Stimulated activated CD8-positive, alpha-beta memory T cell treated with anti-CD3 and anti-CD28 coated beads, Interleukin-4, amount 100 ng/mL, for 48 hours (primary cell): ENCODE measurements at places on chromosomes 2 and 18.

DNA sequence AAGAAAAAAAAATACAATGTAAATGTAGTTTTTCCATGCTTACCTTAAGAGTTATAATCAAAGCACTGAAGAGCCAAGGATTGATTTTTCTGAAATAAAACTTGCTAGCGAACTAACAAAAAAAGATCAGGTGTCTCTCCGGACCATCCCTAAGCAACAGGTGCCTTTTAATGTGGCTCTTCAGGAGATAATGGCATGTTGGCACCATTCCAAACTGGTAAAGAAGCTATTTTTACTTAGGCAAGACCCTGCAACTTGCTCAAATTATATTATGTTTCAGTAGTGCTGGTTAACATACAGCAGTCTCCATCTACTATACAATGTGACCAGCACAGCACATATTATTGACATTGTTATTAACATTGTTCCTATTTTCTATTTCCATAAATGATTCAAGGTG is 2.3 kb upstream of the GCC2 start:
- DNase-seq: no peak

- no peak for DNase-seq
These were observed 531.6 kb upstream of the CHAC2 start for GRCh38 chr2:53235836-53236582.

GRCh38 chr2:15822151-15823044 is 118.0 kb upstream of the MYCN start:
- no peak for DNase-seq

GRCh38 chr2:176096986-176097819 is 2.4 kb upstream of the HOXD12 start:
- DNase-seq: peak; percentile 76

DNA sequence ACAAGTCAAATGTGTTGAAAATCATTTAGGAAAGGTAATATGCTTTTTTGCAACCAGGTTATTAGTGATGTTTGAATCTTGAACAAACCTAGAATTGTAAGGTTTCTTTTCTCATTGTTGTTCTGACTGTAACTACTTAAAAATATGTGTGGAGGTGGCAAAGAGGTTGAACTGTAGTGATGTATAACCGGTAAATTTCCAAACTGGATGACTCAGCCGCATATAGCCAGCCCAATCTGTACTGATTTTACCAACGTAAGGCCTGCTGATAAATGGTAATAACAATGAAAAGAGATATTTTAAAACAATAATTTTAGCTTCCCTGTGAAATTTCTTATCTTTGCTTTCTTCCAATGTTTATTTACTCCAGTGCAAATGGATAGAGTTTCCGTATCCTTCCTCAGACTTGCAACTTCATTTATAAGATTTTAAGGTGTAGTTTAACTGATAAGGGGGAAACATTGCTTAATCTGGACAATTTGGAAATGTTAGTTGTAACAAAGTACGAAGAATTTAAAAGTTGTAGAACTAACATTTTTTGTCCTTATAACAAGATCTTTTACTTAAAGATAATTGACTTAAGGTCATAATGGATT is 1170.4 kb upstream of the ZEB2 start:
- DNase-seq: no peak

- DNase-seq: no peak
These were observed 6.1 kb downstream of the FIGLA start for GRCh38 chr2:70784320-70784719.

- peak; percentile 61 for DNase-seq
These were observed 5.1 kb downstream of the NFATC1 start for GRCh38 chr18:79400591-79401381.

GRCh38 chr2:8053216-8053615 is 628.6 kb upstream of the ID2 start:
- no peak for DNase-seq

DNA sequence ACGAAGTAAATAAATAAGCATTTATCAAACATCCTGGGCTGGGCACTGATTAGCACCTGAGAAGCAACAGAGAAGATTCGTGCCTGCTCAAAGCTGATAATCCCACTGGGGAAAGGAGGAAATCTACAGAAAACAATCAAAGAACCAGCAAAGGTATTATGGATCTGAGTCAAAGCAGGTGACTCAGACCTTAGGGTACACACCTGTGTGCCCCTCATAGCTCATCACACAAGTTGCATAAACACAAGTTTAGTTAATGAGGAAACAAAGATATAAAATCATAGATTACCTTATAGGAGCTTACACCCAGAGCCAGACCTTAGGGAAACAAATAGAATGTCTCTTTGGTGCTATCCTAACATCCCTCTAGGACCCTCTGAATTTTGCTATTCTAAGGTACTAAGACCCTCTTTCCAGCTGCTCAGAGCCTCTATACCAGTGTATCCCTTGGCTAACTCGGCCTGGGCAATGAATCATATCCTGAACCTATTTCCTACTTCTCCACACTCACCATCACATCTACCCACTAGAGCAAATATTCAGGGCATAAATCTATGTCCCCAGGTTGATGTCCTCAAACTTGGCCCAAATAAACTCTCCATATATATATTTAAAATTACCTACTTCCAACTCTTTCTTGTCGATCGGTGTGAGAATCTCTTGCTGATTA is 19.3 kb upstream of the CTIF start:
- DNase-seq: no peak

DNA sequence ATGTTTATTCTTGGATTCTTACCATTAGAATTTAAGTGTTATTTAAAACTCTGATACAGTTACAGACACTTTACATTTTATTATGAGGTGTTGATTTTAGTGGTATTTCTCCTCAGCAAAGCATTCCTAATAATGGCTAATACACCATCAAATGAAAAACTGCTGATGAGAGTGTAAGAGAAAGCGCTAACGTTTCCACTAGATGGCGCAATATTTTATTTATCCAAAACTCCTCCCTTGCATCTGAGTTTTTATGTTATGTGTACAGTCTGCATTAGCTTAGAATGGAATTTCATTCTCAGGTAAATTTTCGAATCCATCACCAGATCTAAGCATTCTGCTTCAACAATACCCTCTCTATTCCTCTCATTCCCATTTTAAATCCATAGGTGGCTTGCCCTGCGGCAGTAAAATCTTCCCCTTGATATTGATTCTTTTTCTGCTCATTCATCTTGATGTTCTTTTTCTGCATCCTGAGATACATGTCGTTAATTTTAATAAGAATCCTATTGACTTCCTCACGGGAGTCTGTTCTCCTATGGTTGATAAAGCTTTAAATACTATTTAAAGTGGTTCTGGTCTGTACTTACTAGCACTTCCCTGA is 53.9 kb downstream of the PRKRA start:
- no peak for DNase-seq

- no peak for DNase-seq
These were observed 1835.5 kb upstream of the LRRTM1 start for GRCh38 chr2:82139979-82140611.

GRCh38 chr2:152319822-152320570 is 15.0 kb upstream of the FMNL2 start:
- no peak for DNase-seq

GRCh38 chr18:49016648-49017539 is 66.1 kb upstream of the SMAD7 start:
- peak; percentile 15 for DNase-seq

DNA sequence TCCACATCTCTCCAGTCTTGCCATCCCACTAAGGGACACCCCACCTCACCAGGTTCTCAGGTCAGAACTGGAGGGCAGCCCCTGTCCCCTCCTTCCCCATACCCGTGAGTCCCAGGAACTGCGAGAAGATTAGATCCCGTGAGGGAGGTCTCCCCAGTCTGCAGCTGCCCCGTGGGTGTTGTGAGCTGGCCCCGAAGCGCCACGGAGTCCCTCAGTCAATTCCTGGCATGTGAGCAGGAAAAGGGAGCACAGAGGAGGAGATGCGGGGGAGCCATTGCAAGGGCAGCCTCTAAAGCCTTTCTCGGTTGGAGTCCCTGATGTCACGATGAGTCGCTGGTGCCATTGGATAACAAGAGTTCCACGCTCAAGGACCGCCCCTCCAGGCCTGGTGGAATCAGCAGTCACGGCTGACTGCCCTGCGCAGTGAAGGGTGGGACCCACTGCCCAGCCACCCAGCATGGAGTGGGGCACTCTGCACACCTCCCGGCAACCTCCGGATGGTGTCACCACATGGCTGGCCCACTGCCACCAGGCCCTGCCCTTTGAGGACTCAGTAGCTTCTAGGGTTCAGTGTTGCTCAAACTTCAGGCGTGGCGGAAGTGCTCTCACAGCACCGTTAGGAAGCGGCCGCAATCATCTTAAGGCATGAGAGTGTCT is 434.9 kb upstream of the MYT1L start:
- DNase-seq: no peak

DNA sequence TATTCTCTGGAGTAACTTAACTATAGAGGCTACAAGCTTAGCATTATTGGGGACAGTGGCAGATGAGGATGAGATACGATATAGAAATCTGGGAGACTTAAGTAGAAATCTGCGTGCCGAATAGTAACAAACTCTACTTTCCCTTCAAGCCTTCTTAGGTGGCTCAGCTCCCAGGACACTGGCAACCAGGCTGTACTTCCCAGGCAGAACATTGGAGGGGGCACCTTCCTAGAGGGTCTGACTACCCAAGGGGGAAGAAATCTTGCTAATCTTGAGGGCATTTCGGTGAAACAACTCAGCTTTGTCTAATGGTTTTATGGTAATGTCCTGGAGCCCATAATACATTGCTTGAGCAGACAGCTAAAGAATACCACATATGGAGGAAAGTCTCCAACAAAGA is 126.2 kb upstream of the DTNA start:
- no peak for DNase-seq

GRCh38 chr2:152407806-152408205 is 72.8 kb downstream of the FMNL2 start:
- DNase-seq: no peak

DNA sequence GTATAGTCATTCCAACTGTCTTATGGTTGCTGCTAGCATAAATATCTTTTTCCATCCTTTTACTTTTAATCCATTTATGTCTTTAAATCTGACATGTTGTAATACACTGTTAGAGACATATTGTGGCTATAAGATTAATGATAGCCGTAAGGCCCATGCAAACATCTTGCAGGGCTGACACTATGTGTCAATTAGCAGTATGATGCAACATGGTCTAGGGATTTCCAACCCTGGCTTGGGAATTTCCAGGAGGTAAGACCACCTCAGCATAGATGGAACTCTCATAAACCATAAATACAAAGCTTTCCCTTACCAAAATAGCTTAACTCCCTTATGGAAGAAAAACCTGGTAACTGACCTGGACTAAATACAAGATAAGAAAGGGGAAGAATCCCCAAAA is 16.5 kb downstream of the SCLY start:
- DNase-seq: no peak

GRCh38 chr18:47179520-47179919 is 3.4 kb upstream of the IER3IP1 start:
- no peak for DNase-seq

GRCh38 chr2:12718015-12718671 is 1.4 kb downstream of the TRIB2 start:
- peak; percentile 55 for DNase-seq

DNA sequence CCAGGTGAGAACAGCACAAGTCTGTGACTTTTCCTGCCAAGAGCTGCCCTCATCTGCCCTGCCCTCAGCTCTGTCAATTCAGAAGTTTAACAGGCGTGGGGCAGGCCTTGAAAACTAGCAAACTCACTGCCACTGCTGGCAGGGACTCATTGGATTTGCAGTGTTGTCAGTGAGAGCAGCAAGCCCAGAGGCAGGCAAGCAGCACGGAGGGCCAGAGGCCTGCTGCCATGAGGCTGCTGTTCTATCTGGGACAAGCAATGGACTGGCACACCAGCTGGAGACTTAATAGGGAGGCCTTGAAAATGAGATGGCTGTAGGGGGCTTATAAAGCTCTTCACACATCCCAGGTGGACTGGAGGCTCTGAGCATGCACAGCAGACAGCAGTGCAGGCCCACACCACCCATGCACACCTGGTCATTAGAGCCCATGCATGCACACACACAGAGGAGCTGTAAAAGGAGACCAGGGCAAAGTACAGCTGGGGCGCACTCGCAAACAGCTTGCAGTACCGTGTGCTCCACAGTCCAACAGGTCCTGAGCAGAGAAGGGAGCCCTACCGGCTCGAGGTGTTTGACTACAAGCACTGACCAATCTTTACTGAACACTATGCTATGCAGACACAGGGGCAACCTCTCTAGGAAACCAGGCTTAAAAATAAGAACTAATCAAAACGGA is 28.7 kb downstream of the MGAT4A start:
- DNase-seq: no peak

- DNase-seq: no peak
These were observed 205.2 kb downstream of the AGPS start for GRCh38 chr2:177597759-177598158.

DNA sequence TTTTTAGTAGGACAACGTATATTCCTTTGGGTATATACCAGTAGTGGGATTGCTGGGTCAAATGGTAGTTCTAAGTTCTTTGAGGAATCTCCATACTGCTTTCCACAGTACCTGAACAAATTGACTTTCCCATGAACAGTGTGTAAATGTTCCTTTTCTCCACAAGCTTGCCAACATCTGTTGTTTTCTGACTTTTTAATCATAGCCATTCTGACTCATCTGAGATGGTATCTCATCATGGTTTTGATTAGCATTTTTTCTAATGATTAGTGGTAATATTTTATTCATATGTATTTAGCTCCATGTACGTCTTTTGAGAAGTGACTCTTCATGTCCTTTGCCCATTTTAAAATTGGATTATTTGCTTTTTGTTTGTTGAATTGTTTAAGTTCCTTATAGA is 58.4 kb upstream of the CERS6 start:
- DNase-seq: no peak

GRCh38 chr18:23512641-23513040 is 9.3 kb downstream of the RMC1 start:
- DNase-seq: no peak

GRCh38 chr2:116674188-116674587 is 1140.3 kb upstream of the DDX18 start:
- no peak for DNase-seq

DNA sequence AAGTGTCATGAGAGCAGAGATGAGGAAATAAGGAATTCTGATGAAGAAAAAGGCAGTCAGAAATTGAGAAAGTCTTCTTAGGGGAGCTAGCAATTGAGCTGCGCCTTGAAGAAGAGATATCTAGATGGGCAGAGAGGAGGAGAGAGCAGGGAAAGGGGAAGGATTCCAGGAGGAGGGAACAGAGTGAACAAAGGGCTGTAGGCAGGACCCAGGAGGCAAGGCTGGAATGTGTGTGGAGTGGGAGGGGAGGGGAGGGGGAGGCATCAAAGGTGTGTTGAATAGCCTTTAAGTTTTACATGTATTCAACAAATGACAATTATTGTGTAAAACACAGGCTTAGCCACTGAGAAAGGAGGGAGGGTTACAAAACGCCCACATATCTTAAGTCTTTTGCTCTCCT is 164.5 kb downstream of the TDRD15 start:
- no peak for DNase-seq

DNA sequence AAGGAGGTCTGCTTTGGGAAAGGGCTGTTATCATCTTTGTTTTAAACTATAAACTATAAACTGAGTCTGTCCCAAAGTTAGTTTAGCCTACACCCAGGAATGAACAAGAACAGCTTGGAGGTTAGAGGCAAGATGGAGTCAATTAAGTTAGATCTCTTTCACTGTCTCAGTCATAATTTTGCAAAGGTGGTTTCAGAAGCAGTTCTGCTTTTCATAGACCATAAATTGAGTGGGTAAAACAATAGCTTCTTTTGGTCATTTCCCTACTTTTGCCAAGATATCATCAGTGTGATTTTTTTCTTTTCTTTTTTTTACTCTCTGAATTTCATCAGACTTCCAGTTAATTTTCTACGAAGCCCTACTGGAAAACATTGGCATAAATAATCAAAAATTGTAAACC is 117.0 kb downstream of the AP1S3 start:
- DNase-seq: no peak
